ENCODE measurements at places on chromosomes 7 and 10. TPM values are rescaled to one million over a fixed set of nuclear protein-coding genes. Genes with fewer than 3 reads are reported as not detected.

Gene ADRB1
- total RNA-seq: 4.2 TPM

Gene ZNF25
- 17.4 TPM for total RNA-seq

Gene CALHM1
- not detected for total RNA-seq

Gene FKBP6
- total RNA-seq: not detected

Gene TACC2
- total RNA-seq: 53.7 TPM

Gene OPN4
- not detected for total RNA-seq
